ENCODE measurements at places on chromosomes 5 and 9.

GRCh38 chr9:71357346-71357745 is 235.9 kb upstream of the TRPM3 start:
- DNase-seq: no peak

DNA sequence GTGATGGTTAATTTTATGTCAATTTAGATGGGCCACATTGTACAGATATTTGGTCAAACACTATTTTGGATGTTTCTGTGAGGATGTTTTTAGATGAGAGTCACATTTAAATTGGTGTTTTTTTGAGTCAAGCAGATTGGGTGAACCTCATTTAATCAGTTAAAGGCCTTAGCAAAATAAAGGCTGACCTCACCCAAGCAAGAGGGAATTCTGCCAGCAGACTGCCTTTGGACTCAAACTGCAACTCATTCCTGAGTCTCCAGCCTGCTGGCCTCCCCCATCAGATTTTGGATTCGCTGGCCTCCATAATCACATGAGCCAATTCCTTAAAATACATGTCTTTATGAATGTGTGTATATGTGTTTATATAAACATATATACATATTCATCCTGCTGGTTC is 282.7 kb upstream of the POU5F2 start:
- DNase-seq: peak; percentile 24

DNA sequence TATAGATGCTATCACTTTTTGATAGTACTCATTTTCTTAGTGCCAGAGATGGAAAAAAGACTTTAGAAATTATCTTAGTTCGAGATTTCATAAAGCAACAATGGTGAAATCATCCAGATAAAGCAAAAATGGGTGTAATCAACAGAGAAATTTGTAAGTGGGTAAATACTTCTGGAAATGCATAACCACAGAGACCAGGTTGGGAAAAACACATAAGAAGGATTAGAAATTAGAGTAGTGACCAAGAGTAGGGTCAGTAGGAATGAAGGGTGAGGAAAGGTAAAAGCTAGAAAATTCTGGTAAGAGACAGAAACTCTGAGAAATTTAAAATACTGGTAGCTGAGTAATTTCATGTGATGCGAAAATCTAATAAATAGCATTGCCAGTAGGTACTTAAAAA is 11.2 kb downstream of the EDIL3 start:
- no peak for DNase-seq

GRCh38 chr9:35690614-35691333 is 1.0 kb upstream of the TPM2 start:
- peak; percentile 92 for DNase-seq

DNA sequence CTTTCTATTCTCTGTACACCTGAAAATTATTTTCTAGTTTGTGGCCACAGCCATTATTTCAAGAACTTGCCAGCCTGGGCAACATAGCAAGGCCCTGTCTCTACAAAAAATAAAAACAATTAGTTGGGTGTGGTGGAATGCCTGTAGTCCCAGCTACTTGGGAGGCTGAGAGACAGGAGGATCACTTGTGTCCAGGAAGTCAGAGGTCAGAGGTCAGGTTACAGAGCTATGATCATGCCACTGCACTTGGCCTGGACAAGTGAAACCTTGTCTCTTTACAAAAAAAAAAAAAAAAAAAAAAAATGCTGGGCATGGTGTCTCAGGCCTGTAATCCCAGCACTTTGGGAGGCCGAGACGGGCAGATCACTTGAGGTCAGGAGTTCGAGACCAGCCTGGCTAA is 58.3 kb downstream of the HMGCR start:
- no peak for DNase-seq

DNA sequence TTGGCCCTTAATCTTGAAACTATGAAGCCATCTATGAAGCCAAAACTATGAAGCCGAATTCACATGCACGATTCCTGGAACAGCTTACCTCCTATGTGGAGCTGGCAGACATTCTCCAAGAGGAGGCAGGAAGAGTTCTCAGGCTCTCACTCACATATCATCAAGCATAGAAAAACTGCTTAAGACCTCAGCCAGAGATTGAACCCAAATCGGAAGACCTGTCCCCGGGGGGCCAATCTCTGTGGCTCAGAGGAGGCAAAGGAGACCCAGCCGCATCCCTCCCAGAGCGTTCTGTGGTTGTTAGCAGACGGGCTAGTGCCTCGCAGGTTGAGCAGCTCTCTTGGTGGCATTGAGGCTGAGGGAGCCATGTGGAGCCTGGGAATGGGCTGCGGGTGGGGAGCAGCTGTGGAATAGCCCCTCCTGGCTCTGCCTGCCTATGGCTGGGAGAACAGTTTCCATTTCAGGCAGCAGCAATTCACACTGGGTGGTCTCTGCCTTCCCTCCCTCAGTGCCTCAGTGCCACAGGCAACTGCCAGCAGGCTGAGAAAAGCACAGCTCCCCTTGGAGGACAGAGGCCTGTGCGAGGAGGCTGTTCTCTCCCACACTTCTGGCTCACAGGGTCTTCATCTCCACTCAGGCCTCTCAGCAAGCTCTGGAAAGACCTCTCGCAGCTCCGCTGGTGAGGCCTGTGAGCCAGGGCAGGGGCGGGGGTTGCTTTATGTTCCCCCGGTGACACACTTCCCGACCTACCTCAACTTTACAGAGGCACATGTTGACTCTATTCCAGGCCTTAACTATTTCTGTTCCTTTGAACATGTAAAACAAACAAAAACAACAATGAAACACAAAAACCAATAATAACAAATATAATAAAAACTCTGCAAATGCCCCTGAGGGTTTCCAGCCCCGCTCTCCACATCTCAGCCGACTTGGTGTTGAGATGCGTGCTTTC is 17.4 kb upstream of the TMEM174 start:
- no peak for DNase-seq

GRCh38 chr5:147373328-147373727 is 136.5 kb downstream of the DPYSL3 start:
- no peak for DNase-seq

GRCh38 chr5:3281366-3281765 is 314.3 kb upstream of the IRX1 start:
- no peak for DNase-seq

DNA sequence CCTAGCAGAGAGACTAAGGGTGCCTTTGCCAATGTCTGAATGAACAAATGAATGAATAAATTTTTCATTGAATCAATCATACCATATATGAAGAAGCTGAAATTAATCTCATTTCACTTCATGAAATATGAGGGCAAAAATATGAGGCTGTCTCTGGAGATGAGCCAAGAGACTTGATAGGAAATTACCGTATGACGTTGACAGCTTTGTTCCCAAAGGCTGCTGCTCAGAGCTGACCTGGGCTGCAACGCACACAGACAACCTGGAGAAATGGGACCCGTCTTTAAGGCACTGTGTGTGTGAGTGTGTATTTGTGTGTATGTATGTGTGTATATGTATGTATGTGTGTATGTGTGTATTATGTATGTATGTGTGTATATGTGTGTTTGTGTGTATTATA is 226.1 kb downstream of the IRX2 start:
- DNase-seq: no peak

GRCh38 chr9:129849901-129850300 is 14.6 kb downstream of the USP20 start:
- no peak for DNase-seq

DNA sequence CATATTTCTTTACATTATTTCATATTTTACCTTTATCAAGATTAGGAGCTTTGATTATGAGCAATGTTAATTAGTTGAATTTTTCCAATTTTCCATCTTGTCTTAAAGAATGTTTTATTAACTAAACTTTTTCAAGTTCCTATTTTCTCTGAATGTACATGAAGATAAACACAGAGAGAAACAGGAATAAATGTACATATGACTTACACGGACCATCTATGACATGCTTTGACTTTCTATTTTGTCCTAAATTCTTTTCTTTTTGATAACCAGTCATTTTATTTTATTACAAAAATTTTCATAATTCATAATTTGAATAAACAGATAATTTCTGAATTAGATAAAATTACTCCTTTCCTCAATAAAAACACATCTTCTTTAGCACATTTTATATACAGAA is 1038.8 kb upstream of the ARRDC3 start:
- DNase-seq: no peak

DNA sequence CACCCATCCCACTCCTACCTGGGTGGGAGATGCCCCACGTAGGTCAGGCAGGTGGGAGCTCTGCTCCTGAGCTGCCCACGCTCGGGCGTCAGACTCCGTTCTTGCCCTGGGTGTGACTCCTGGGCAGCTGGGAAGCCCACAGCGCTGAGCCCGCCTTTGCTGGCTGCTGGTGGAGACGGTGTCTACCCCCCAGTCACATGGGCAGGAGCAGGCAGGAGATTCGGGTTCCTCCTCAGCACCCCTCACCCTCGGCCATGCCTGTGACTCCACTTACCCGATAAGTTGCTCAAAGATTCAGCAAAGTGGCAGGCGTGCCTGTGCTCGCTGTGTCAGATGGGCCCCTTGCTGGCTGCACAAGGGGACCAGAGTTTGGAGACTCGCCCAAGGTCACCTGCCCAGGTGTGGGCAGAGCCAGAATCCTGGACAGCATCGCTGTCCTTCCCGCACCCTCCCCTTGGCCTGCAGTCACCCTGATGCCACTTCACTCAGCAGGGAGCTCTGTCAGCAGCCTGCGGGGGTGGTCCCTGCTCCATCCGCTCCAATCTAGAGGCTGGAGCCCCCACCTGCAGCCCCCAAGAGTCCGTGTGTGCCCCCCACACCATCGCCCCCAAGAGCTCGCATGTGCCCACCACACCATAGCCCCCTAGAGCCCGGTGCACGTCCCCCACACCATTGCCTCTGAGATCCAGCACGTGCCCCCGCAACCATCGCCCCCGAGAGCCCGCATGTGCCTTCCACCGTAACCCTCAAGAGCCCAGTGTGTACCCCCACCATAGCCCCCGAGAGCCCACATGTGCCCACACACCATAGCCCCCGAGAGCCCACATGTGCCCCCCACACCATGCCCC is 4.2 kb downstream of the LCN1 start:
- no peak for DNase-seq
